Tongue (tissue), 3 donors: ENCODE measurements at places on chromosomes 13 and 19. TPM values are rescaled to one million over a fixed set of nuclear protein-coding genes. Genes with fewer than 3 reads are reported as not detected.
A peak's percentile ranks its signal among the peaks of the same experiment; 100 is the strongest.

DNA sequence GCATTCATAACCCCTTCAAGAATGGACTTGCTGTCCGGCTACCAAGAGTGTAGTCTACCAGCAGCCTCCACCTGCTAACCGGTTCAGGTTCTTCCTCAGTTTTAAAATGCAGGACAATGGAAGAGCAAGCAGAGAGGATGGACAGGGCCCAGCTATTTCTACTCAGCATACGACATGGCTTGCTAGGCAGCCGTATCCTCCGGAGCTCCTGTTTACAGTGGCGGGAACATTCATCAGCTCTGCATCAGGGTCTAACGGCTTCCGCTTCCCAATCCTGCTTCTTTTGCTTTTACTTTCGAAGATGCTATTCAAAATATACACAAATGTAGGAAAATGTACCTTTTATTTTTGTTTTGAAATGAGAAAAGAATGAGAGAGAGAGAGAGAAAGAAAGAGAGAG lies 118.5 kb downstream of the TRPC4 start:
- DNase-seq = no peak

Gene PABPC3
- total RNA-seq = 0.21 TPM

- DNase-seq = no peak
Measured at GRCh38 chr13:21243045-21243897, 66.8 kb downstream of the MRPL57 start.

Gene MEIS3
- 9.9 TPM for total RNA-seq

- DNase-seq = no peak
Measured at GRCh38 chr19:8503510-8503909, 1.1 kb upstream of the PRAM1 start.

DNA sequence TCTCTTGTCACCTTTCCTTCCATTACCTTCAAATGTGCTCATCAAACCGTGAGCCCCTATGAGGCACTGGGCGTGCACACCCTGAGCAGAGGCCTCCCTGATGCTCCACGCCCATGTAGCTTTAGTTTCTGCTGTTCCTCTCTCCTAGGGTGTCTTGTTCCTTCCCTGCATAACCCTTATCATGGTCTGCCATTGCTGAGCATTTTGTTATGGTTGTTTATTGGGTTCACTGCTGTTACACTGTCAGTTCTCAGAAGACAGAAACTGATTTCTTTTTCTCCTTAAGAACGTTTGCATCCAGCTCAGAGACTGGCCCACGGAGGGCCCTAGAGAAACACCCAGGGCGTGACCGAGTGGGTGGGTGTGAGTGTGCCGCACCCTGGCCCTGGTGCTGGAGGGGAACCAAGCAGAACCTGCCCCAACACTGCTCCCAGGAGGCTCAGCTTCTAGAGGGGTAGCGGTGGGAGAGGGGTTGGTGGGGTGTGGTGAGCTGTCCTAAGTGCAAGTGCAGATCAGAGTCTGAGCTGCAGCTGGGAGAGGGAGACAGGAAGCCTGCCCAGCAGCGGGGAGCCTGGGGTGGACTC lies 61.4 kb upstream of the URI1 start:
- DNase-seq = no peak

DNA sequence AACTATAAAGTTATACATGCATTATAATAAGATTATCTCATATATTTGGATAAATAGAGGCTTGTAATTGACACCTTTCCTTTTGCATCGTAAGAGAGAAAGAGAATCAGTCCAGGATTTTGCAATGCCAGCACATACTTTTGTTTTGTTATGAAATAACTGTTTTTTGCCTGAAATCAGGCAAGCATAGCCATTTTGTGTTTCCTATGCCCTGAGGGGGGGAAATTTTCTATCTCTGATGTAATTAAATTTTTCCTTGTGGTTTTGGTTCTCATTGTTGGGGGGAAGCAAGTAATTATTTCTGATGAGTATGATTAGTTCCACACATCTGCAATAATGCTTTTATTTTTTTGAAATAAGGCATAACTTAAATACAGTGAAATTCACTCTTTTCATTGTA lies 229.4 kb downstream of the NDFIP2 start:
- DNase-seq = peak; percentile 12

GRCh38 chr19:1261538-1261797 lies 7.7 kb upstream of the CIRBP start:
- DNase-seq = no peak

GRCh38 chr19:37959665-37960114 lies 52.7 kb downstream of the SIPA1L3 start:
- DNase-seq = no peak

DNA sequence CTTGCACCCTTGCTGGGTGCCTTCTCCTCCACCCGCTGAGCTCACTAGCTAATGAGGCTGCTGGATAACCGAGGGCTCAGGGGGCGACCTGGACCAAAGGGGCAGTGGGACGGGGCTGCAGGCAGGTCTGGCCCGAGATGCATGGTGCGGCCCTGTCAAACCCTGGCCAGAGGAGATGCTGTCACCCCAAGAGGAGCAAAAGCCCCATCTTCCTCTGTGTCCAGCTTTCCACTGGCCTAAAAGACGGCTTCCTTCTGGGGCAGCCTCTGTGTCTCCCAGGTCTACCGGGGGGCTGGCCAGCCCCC lies 261.8 kb downstream of the TBC1D4 start:
- DNase-seq = no peak

Gene ZNF878
- not detected for total RNA-seq

DNA sequence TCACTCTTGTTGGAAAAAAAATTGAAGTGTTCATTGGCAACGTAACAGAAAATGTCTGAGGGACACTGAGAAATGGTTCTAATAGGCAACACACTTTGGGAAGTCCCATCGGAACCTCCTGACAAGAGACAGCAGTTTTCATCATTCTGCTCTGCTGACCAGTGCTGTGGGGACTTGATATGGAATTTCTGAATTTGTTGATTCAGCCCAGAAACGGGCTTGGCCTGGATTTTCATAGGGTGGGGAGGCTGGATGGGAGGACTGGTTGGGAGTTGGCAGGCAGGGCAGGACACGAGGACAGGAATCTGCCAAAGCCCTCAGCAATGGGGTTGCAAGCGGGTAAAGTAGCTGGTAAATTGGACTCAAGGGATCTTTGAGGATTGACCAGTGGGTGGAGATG lies 96.5 kb downstream of the DCT start:
- DNase-seq = no peak

DNA sequence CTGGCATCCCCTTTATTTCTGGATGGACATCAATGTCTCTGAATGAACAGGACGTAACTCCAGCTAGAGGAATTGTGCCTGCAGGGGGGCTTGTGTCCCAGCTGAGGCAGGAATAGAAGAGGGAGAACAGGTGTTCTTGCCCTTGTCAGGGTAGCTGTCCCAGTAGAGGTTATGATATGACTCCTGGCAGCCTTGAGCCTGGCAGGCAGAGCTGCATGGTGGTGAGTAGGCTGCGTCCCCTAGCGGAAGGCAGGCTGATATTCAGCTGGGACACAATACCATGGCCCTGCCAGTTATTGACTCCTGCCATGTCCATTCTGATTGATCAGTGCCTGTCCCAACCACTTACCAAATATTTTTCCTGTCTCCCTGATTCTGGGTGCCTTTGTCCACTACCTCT lies 197.2 kb downstream of the RAP2A start:
- no peak for DNase-seq

DNA sequence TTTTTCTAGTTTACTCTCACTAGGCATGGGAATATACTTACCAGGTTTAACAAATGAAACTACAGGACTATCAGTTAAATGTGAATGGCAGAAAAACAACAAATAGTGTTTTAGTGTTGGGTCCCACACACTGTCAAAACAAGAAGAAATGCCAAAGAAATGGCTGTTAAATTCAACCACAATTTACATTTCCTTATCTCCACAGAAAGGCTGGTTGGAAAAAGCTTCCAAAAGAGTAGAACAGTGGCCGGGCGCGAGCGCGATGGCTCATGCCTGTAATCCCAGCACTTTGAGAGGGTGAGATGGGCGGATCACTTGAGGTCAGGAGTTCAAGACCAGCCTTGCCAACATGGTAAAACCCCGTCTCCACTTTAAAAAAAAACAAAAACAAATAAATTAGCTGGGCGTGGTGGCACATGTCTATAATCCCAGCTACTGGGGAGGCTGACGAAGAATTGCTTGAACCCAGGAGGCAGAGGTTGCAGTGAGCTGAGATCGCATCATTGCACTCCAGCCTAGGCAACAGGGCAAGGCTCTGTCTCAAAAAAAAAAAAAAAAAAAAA lies 66.5 kb downstream of the SERP2 start:
- DNase-seq = no peak

Gene ZNF442
- total RNA-seq = 7.0 TPM
